Fibroblast of skin of right biceps (primary cell): ENCODE measurements at places on chromosomes 4 and X.

DNA sequence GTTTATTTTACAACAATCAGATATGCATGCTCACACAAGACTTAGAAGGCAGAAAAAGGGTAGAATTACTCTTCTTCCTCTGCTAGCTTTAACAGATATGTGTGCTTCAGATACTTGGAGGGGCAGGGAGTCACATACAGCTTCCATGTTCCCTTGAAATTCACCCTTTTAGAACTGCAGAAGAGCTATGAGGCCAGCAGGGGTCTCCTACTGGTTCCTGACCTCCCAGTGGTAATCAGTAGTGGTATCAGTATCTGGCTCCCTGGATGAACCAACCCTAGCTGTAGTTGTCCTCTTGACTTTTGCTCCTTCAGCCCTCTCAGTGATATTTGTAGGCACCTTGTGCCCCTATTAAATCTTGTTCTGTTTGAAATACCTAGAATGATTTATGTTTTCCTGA lies 81.5 kb downstream of the RCHY1 start:
- peak; percentile 1 for DNase-seq

DNA sequence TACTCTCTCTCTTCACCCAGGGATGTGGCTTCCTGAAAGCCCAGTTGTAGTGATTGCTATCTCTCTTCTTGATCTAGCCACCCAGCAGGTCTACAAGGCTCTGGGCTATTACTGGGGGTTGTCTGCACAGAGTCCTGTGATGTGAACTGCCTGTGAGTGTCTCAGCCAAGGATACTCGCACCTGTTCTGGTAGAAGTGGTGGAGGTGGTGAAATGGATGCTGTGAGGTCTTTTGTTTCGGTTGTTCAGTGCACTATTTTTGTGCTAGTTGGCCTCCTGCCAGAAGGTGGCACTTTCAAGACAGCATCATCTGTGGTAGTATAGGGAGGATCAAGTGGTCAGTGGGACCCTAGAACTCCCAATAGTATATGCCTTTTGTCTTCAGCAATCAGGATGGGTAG lies 268.0 kb downstream of the GABRG1 start:
- DNase-seq: no peak

GRCh38 chr4:111283066-111283677 lies 660.3 kb upstream of the PITX2 start:
- DNase-seq: peak; percentile 63

- DNase-seq: no peak
Observed at GRCh38 chr4:76881375-76881774, 16.6 kb downstream of the SOWAHB start.

DNA sequence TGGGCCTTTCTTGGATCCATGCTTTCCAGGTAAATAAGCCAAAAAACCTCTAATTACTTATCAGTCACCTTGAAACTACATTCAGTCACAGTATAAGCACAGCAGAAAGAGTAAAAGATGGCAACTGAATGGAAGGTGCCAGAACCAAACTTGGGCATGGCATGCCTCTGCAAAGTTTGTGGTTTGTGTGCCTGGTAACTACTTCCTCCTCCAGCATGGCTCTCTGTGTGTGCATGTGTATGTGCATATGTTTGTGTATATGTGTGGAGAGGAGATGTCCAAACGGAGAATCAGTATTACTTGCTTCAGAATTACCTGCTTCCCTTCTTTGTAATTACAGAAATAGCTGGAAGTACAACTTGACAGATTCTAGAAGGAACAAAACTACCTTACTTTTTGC lies 67.5 kb downstream of the AGTR2 start:
- DNase-seq: no peak

DNA sequence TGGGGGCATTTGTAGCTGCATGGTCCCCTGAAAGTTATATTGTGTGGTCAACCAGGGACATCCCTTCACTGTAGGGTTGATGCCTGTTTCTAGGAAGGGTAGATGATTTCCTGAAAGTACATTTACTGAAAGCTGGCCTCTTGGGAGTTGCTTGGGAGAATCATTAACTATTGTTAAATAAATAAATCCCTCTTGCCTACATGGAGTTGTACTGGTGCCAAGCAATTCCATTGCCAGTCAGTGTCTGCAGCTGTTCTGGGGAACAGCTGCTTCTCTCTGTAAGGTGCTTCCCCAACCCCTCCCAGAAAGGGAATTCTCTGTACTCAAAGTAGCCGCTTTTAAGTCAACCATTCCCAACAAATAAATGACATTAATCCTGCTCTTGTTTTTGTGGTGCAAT lies 51.1 kb downstream of the C4orf51 start:
- DNase-seq: peak; percentile 58

GRCh38 chr4:139295206-139295941 lies 5.9 kb upstream of the NAA15 start:
- DNase-seq: peak; percentile 91

DNA sequence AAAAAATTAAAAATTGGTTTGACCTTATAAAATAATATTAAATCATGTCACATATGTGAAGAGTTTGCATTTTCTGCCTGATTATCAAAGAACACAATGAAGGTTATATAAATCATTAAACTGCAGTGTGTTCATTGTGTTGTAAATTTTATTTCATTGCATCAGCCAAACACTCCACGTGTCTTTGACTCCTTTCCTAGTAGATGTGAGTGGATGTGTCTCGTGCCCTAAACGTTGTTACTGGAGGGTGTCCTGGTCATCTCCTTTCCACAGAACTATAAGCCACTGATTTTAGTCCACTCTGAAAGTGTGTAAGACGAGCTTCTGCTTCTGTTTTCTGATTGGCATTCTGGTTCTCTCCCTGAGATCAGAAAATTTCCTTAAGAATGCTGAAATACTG lies 127.3 kb downstream of the NDST4 start:
- DNase-seq: no peak

GRCh38 chrX:141164406-141164805 lies 12.5 kb downstream of the LDOC1 start:
- no peak for DNase-seq

DNA sequence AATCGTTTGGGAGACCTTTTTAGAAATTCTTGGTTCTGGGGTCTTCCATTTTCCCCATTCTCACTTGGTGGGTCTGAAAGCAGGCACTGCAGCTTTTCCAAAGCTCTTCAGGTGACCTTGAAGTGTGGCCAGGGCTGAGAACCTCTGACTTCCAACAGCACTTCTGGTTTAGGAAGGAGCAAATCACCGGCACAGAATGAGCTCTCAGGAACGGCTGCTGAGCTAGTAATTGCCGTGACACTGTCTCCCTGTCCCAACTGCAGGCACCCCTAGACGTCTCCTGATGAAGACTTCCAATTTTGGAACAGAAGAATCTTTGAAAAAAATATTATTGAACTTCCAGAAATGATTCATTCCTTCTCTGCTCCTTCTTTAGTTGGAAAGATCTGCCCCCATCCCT lies 31.3 kb downstream of the CD38 start:
- no peak for DNase-seq

DNA sequence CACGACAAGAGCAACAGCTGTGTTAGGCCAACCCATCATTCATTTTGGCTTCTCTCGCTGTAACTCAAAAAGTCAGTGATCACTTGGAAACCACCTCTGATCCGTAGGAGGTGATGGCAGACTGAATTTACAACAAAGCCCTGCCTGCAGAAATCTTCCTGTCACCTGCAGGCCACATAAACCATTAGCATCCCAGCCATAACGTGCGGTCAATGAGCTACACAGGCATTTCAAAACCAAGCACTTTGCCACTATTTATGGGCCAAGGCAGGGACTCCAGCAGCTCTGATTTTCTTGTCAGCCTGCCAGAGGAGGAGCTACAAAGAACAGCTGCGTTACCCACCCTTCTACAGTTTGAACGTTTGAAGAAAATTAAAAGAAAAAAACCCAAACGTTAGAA lies 228.1 kb upstream of the PPARGC1A start:
- DNase-seq: no peak

DNA sequence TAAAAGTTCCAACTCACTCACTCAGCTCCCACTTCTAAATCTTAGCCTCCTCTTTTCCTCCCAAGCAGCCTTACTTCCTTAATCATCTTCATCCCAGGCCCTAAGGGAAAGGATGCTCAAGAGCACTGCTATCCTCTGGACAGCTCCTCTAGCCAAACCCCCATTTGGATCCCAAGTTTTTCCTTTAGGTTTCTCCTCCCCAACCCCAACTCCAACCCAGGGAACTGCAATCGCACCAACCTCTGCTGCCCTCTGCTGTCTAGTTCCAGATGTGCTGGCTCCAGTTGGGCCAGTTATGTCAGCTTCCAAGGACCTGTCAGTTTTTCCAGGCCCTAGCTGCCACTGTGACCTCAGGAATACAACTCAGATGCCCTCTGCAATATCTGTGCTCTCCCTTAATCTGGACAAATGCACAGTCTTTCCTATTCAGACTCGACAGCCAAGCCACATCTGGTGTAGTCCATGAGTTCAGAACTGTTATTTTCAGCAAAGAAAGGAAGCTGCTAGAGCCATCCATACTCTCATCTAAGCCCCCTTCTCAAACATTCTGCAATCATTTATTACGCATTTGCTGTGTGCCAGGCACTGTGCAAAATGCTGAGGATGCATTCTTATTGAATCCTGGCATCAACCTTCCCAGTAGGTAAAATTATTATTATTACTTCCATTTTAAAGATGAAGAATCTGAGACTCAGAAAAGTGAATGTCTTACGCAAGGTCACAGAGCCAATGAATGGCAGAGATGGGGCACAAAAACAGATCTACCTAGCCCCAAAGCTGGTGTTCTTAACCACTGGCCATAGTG lies 12.3 kb upstream of the XPNPEP2 start:
- peak; percentile 57 for DNase-seq

DNA sequence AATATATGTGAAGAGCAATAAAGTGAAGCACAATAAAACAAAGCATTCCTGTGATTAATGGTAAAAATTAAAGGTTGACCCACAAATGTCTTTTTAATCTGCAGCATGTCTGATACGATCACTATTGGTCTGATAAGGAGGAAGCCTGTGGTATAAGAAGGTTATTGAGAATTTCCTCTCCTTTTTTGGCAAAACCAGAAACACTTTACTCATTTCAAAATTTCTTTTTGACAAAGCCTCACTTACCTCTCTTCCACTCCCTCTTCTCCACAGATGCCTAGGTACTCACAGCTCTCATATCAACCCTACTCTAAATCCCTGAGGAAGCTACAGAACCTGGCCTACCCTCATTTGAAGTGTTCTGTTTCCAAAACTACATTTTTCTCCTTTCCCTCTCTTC lies 56.1 kb downstream of the TSPAN5 start:
- no peak for DNase-seq

DNA sequence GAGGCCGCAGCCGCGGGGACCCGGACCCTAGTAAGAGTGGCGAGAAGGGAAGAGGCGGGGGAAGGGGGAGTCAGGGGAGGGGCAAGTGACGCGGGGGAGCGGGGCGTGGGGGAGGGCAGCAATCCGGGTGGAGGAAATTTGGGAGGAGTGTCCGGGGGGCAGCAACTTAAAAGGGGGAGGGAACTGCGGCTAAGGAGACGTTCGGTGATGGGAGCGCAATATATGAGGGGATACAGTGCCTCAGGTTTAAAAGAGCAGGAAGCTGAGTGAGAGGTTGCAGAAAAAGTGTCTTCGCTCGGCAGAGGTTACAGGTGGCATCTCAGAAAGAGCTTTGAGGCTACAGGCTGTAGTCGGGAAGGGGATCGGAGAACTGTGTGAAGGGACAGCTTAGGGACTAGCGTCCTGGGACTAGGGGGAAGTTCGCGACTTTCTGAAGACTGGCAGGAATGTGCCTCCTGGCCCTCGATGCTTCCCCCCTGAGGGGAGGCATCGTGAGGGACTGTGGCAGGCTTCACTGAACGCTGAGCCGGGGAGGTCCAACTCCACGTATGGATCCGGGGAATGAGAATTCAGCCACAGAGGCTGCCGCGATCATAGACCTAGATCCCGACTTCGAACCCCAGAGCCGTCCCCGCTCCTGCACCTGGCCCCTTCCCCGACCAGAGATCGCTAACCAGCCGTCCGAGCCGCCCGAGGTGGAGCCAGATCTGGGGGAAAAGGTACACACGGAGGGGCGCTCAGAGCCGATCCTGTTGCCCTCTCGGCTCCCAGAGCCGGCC lies 519 bp downstream of the FOXO4 start:
- peak; percentile 53 for DNase-seq

DNA sequence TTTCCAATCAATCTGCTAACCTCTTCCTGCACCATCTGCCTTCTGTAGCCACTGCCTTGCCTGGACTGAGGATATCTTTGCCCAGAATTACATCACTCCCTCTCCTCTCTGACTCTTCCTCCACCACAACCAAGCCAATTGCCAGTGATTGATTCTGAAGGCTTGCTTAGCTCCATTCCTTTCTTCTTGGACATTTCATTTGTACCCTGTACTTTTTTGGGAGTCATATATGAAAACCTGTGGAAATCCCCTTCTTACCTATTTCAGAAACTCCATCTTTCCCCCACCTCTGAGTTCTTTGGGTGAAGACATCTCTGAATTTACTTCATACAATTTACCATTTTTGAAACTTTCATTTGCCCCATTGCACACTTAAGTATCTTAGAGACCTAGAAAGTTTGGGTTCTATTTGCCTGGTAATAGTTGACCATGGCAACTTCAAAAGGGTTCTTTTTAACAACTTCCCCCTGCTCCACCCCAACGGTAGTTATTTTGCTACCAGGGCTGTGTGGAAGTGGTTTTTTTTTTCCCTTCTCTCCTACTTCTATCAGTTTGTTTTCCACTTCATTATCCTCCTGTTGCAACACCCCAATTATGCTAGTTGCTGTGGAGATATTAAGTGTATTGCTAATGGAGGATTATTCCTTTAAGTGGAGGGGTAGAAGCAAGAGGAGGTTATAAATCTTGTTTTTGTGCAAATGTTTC lies 14.3 kb downstream of the SGMS2 start:
- DNase-seq: peak; percentile 41

DNA sequence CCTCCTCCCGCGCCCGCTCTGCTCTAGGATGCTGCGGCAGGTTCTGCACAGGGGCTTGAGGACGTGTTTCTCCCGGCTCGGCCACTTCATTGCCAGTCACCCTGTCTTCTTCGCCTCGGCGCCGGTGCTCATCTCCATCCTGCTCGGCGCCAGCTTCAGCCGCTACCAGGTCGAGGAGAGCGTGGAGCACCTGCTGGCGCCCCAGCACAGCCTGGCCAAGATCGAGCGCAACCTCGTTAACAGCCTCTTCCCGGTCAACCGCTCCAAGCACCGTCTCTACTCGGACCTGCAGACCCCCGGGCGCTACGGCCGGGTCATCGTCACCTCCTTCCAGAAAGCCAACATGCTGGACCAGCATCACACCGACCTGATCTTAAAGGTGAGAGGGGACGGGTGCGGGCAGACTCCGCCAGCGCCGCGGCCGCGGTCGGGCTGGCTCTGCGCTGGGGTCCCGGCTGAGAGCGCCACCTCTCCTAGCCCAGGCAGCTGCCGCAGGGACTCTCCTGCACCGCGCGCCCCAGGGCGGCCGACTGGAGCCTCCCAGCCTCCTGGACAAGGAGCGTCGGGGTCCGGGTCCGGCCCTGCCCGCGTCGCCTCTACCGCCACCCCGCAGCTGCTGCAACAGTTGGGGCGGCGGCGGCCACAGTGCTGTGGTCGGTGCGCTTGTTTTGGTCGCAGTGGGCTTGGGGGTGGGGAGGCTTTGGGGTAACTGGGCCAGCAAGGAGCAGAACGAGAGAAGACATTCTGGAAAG lies at the start of gene PTCHD1:
Gene PTCHD1, plus strand, starts transcription at position 2 of the 752 bp plus-strand sequence. Its CDS starts 27 bp downstream, at position 29.
- DNase-seq: no peak

GRCh38 chr4:76772498-76773106 lies 125.3 kb downstream of the SOWAHB start:
- peak; percentile 90 for DNase-seq

DNA sequence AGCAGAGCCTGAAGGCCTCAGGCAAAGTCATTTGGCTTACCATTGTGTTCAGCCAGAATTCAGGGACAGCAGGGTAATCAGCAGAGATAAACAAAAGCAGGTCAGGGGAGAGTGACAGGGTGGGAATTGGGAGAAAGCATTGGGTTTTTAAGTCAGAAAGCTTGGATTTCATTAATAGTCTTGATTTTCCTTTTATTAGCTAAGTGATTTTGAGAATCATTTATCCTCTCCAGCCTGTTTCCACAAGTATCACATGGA lies 410.1 kb downstream of the HNRNPD start:
- no peak for DNase-seq

GRCh38 chr4:144906181-144906925 lies 191.6 kb downstream of the ANAPC10 start:
- DNase-seq: peak; percentile 22
